ENCODE measurements at places on chromosomes 2 and 18.

DNA sequence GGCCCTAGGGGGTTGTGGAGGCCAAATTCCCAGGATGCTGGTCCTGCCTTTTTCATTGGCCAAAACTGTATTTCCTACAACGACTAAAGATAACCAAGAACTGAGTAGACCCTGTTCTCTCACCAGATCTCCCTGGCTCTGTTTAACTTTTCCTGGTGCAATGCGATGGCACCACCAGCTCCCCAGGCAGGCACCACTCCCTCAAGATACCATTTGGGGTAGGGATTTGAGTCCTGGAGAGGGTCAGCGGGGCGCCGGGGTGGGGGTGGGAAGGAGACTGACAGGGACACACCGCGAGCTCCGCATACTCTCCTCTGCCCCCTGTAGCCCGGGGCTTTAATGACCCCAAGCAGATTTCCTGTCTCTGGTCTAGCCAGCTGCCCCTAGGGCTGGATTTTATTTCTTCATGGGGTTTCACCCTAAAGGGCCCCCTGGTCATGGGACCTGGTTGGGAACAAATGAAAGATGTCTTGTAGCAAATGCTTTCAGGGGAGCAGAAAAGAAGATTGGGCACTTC, 7.3 kb downstream of the SIX2 start:
- no peak for DNase-seq

- no peak for DNase-seq
Measured at GRCh38 chr2:168530982-168531622, 75.0 kb downstream of the CERS6 start.

GRCh38 chr18:55012008-55012407, 52.7 kb upstream of the CCDC68 start:
- no peak for DNase-seq

- no peak for DNase-seq
Measured at GRCh38 chr2:147855316-147855715, 10.5 kb downstream of the ACVR2A start.

DNA sequence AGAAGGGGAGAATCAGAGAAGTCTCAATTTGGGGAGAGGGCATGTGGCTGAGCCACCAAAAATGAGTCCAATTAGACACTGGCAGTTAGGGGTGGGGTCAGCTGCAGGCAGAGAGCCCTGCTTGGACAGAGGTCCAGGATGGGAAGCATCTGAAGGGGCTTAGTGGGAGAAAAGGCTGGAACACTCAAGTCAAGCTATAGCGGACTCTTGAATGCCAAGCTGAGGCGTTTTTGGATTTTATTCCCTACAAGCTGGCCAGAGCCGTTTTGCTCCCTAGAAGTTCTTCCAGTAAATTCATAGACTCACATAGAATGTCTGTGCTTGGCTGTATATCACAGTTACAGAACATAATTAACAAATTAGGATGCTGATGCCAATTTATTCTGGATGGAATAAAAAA, 172.8 kb downstream of the ACOXL start:
- no peak for DNase-seq

DNA sequence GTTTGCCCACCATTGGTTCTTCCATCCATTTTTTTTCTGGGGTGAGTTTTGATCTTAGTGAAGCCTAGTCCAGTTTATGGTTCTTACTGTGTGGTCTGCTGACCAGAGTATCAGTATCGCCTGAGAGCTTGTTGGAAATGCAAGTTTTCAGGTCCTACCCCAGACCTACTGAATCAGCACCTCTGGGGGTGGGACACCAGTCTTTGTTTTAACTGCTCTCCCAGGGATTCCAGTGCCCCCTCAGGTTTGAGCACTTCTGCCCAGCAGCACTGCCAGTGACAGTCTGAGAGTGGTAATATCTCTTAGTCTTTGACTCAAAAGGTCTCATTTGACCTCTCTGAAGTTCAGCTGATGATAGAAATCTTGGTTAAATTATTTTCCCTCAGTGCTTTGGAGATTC, 269.3 kb downstream of the ALPK2 start:
- no peak for DNase-seq

DNA sequence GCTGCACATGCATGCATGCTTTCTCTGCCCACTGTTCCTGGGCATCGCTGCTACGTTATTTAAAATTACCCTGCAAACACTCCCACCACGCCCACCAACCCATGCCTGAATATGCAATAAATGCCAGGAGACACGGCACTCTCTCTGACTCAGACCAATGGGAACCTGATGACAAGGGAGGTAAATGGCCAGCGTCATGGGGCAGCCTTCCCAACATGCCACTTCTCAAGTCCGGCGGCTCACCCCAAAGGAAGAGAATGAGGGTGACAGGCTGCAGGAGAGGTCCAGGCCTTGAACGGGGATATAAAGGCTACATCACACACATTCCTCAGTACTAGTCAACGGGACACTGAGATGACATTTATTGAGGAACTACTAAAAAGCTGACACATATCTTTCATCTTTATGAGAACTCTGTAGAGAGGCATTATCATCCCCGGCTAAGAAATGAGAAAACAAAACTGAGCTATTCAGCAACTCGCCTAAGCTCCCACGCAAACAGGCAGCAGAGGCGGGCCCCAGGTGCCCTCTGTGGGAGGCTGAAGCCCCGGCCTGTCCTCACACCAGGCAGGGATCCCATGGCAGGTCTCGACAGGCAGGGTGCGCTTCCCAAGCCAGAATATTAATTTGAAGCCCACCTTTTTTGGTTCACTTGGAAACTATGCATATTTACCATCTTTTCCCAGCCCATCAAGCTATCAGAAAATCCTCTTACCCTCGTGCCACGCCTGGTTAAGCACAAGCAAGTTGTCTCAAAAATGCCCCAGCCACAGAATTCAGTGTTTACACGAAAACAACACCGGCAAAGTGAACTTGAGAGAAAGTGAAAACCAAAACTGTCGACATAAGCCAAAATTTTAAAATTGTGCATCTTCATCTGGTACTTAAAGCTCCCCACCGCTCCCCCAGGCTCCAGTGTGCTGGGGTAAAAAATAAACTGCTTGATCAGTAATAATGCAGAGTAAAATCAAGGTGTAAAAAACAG, 166.3 kb downstream of the HDAC4 start:
- no peak for DNase-seq

GRCh38 chr2:41622301-41622700, 425.5 kb upstream of the PKDCC start:
- DNase-seq: no peak

GRCh38 chr2:27689424-27689823, 25.7 kb downstream of the SLC4A1AP start:
- no peak for DNase-seq

- no peak for DNase-seq
Measured at GRCh38 chr2:42970151-42970550, 177.8 kb upstream of the HAAO start.

DNA sequence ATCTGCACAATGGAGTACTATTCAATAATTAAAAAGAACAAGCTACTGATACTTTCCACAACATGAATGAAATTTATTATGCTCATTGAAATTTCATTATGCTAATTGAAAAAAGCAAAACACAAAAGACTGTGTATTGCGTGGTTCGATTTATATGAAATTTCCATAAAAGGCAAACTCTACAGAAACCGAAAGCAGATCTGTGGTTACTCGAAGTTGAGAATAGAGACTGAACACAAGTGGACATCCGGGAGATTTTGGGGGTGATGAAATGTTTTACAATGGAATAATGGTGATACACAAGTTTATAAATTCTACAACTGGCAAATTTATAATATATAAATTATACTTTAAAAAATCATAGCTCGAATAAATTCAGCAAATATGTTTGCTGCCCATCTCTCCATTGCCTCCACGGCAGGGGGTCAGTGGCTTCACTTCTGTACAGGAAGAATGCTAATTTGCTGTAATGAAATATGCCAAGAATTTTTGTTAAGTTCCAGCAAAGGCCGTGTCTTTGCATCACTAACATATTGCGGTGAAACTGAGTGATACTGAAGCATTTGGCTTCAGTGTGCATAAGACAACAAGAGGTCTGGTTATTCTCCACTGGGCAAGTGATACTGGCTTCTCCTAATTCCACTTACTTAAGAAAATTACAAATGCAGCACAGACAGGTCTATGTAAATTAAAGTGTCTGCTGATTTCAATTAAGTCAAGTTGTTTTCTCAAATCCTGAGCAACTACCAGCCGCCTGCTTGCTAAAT, 96.7 kb downstream of the TMEM163 start:
- no peak for DNase-seq

DNA sequence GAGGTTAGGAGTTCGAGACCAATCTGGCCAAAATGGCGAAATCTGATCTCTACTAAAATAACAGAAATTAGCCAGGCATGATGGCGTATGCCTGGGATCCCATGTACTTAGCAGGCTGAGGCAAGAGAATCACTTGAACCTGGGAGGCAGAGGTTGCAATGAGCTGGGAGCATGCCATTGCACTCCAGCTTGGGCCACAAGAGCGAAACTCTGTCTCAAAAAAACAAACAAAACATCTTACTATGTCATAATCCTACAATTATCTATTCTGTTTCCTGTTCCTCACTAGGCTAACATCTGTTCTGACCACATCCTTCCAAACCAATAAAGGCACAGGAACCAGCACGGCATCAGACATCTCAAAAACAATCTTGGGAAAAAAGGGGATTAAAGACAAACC, 361.8 kb upstream of the UBE2E3 start:
- DNase-seq: peak; percentile 6

GRCh38 chr2:31909661-31910060, 101.1 kb downstream of the MEMO1 start:
- DNase-seq: no peak

- no peak for DNase-seq
Measured at GRCh38 chr2:88233216-88233615, 63.1 kb downstream of the THNSL2 start.

GRCh38 chr2:11495844-11496681, 30.1 kb upstream of the E2F6 start:
- DNase-seq: no peak

DNA sequence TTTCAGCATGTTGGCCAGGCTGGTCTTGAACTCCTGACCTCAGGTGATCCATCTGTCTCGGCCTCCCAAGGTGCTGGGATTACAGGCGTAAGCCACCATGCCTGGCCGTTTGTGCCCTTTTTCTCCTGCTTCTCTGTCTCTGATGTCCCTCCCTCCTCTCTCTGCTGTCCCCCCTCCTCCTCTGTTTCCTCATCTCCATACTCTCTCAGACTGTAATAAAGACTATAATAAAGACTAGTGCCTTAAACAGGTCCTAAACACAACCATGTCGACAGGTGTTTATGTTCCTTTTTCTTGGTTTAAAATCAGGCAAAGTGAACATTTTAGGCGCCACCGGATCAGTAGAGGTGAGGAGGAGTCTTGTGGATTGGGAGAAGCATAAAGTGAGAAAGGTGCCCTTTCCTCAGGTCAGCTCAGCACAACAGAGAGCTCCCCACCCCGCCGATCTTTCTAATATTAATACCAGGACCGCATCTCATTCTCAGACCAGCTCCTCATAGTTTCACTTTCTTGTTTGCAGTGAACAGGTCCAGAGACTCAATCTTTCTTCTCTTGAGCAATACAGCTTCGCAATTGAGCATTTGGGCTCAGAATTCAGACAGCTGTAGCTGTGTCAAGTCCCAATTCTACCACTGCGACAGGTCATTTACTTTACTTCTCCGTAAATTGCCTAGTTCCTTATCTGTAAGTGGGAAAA, 23.7 kb downstream of the TIMM21 start:
- DNase-seq: no peak

- DNase-seq: no peak
Measured at GRCh38 chr2:158172719-158173118, 71.0 kb downstream of the UPP2 start.

GRCh38 chr2:207397917-207398655, 131.7 kb upstream of the CREB1 start:
- no peak for DNase-seq

GRCh38 chr18:79453816-79454735, 58.3 kb downstream of the NFATC1 start:
- DNase-seq: no peak

- DNase-seq: no peak
Measured at GRCh38 chr2:152962446-152962845, 244.0 kb downstream of the ARL6IP6 start.

DNA sequence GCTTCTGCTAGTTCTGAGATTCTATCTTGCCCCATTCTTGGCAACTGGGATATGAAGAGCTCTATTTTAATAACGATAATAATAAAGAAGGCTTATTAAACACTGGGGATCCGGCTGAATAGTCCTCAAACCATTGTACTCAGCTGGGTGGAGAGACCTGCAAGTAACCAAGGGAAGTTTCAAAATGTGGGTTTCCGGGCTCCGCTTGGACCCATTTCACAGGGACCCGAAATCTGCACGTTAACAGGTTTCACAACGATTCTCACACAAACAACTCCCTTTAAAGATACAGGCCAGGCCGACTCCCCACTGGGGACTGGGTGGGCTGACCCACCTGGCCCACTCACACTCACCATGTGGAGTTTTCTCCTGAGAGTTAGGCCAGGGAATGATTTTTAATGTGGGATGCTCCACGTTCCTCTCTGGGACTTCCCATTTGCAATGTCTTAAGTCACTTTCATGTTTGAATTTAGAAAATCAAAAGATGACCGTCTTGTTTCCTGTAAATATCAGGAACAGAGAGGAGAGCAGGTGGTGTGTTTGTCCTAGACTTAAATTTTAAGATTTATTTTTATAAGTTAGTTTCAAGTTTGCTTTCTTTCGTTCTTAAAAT, 96.3 kb downstream of the SH3RF3 start:
- no peak for DNase-seq

- DNase-seq: no peak
Measured at GRCh38 chr2:3633982-3634595, 23.9 kb upstream of the ALLC start.

- no peak for DNase-seq
Measured at GRCh38 chr2:240567872-240568677, at the start of gene RNPEPL1. Gene RNPEPL1, plus strand, starts transcription at chr2:240568484. Its CDS starts 103 bp downstream, at chr2:240568587.

DNA sequence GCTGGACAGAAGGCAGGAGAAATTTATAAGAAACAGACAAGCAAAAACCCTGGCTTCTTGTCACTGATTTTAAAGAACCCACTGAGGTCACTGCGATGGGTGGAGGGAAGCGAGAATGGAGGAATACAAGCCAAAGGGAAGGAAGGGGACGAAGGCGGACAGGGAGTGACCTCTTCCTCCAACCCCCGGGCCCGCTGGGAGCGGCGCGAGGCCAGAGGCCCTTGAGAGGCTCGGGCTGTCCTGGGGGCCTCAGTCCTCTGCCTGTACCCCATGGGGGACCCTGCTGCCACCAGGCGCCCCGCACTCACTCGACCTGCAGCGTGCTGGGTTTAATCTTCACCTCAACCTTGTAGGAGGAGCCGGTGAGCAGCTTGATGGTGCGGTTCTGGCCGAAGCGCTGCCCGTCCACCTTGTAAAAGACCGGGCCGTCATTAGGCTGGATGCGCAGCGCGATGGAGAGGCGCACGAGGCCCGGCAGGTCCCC, 793 bp downstream of the CNRIP1 start:
- no peak for DNase-seq

GRCh38 chr2:37412231-37412630, 67.8 kb downstream of the QPCT start:
- no peak for DNase-seq

All from foreskin melanocyte (primary cell).